ENCODE measurements at places on chromosomes 2 and 18.

- DNase-seq = no peak
These were observed 3.1 kb downstream of the CD28 start for GRCh38 chr2:203709416-203710040.

GRCh38 chr2:203412546-203413331, 84.5 kb downstream of the ABI2 start:
- no peak for DNase-seq

- DNase-seq = no peak
These were observed 44.9 kb upstream of the ORC2 start for GRCh38 chr2:201008296-201008829.

GRCh38 chr2:104938231-104938941, 84.5 kb downstream of the POU3F3 start:
- DNase-seq = no peak

GRCh38 chr2:217899231-217900009, 103.4 kb downstream of the TNS1 start:
- DNase-seq = no peak

DNA sequence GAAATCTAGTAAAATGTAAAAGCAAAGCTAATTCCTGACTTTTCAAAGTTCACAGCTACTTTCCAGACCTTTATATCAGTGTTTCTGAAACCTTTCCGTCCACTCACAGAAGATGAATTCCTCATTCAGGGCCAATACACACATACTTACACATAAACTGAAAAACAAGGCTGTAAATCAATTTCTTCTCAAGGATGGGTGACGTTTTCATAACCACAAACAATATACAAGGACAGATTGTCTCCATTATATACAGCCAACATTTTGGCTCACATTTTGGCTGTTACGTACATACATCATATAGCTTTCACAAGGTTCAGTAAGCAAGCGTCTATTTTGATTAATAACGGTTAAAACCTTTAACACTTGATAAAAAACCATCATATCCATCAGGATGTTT, 1.4 kb downstream of the RPRD1A start:
- no peak for DNase-seq

DNA sequence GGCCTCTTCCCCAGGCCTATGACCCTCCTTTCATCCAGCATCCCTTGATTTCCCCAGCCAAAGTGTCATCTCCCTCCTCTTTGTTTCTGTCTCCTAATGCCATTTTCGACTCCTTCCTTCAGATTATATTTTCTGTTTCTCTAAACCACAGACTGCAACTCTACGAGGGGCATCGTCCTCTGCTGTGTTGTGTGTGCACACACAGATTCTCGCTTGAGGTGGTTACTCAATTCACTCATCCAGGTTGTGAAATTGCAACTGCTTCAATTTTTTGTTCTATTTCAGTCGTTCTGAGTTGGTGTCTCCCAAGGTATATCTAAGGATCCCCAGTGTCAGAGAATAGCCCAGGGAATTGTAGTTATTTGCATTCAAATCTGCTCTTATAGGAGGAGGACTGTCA, 113.5 kb upstream of the NDUFV2 start:
- no peak for DNase-seq

GRCh38 chr2:48860380-48860779, 104.9 kb upstream of the LHCGR start:
- DNase-seq = no peak

GRCh38 chr18:427005-427404, 73.5 kb downstream of the COLEC12 start:
- DNase-seq = no peak

GRCh38 chr2:10717628-10718027, 3.8 kb upstream of the ATP6V1C2 start:
- no peak for DNase-seq

- DNase-seq = no peak
These were observed 233.8 kb upstream of the SPRED2 start for GRCh38 chr2:65666156-65666725.

- no peak for DNase-seq
These were observed 104.8 kb downstream of the PLCL1 start for GRCh38 chr2:197908990-197909776.

DNA sequence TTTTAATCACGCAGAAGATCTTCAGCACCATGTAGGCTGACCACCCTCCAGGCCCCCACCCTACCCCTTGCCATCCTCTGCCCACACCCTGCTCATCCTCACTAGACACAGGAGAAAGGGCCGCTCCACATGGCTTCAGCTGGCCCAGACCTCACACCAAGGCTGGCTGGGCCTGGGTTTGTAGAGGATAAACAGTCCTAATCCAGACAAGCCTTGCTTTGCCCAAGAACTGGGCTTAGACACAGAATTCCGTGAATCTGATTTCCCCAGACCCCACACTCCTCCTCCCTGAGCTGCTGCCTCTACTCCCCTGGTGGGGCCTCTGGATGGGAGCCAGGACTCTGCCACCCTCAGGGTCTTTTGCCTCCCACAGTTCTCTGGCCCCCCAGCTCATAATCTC, 185.3 kb downstream of the CYP26B1 start:
- DNase-seq = no peak

- no peak for DNase-seq
These were observed 29.8 kb downstream of the COBLL1 start for GRCh38 chr2:164811819-164812218.

DNA sequence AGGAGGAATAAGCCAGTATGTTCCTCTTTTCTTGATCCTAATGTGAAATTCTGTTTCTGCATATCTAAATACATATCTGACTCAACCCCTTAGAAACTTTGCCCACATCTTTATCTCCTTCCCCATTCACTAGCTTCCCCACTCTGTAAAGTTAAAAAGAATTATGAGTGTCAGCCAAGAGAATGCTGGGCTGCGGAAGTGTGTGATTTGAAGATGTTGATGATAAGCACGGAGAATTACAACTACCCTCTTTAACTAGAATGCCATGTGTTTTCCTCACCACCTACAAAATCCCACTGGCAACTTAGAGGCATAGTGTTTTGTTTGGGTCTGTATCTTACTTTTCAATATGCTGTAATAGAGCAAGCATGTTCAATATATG, 490.4 kb upstream of the FANCL start:
- no peak for DNase-seq

- DNase-seq = no peak
These were observed 5.4 kb downstream of the SEC11C start for GRCh38 chr18:59145055-59145454.

GRCh38 chr2:122815120-122815519, 1059.7 kb downstream of the TSN start:
- no peak for DNase-seq

GRCh38 chr2:219434468-219434717, 250 bp upstream of the SPEG start:
- no peak for DNase-seq

DNA sequence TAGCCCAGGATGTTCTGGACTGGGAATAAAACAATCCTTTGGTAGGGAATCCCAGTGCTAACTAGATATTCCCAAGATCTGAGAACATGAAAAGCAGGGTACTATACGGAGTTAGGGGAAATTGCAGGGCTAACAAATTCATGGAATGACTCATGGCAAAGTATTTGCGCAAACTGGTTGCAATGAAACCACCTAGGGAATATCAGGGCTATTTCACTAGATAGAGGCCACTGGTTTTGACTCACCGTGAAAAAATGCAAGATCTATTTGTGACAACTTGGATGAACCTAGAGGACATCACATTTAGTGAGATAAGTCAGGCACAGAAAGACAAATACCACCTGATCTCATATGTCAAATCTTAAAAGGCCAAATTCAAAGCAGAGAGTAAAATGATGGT, 233.3 kb downstream of the MBD2 start:
- DNase-seq = no peak

DNA sequence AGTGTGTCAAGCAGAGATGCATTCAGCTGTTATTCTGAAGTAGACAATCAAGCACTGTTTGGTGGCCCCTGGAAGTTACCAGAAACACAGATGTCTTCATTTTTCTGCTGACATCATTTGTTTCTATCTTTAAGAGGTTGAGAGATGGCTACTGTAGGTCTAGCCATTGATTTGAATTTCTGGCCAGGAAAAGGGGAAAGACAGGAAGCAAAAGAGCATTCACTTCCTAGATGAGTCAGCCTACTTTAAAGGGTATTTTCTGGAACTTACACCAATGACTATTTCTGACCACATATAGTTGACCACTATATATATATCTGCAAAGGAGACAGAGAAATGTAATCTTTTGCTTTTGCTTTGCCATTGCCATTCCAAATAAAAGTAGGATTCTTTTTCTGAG, 900.1 kb upstream of the SOX11 start:
- DNase-seq = no peak

DNA sequence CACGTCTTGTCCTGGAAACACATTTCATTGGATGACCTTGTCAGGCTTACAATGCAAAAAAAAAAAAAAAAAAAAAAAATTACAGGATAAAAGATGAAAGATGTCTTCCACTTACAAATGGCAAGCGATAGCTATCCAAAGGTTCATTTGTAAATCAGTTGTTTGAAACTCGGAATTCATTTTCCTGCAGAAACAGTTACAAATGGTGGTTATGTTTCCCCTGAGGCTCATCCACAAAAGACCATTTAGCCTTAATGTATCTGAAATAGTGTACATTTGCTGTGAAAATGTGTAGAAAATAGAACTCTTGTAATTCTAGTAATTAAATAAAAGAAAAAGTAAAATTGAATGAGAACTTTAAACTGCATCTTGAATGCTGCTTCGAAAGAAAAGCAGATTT, 25.9 kb downstream of the DPP10 start:
- no peak for DNase-seq
